Fibroblast of villous mesenchyme (primary cell): ENCODE measurements at places on chromosomes 16 and 17.

- DNase-seq: no peak
Measured at GRCh38 chr16:75092777-75093176, 23.8 kb downstream of the LDHD start.

GRCh38 chr16:89422905-89423630 is 67.3 kb downstream of the ANKRD11 start:
- peak; percentile 73 for DNase-seq

GRCh38 chr17:29037739-29038084 is 5.2 kb upstream of the PIPOX start:
- no peak for DNase-seq

DNA sequence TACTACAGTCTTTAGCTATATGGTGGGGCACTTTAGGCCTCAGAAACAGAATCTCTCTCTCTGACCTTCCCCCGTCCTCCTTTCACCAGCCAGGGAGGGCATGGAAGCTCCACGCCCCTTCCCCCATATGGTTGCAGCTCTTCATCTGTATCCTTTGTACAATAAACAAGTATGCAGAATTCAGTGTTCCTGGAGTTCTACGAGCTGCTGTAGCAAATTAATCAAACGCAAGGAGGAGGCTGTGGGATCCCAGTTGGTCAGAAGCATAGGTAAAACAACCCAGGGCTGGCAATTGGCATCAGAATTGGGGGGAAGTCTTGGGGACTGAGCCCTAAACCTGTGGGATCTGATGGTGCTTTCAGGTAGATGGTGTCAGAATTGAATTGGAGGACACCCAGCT is 163.7 kb upstream of the NLRP1 start:
- DNase-seq: no peak

DNA sequence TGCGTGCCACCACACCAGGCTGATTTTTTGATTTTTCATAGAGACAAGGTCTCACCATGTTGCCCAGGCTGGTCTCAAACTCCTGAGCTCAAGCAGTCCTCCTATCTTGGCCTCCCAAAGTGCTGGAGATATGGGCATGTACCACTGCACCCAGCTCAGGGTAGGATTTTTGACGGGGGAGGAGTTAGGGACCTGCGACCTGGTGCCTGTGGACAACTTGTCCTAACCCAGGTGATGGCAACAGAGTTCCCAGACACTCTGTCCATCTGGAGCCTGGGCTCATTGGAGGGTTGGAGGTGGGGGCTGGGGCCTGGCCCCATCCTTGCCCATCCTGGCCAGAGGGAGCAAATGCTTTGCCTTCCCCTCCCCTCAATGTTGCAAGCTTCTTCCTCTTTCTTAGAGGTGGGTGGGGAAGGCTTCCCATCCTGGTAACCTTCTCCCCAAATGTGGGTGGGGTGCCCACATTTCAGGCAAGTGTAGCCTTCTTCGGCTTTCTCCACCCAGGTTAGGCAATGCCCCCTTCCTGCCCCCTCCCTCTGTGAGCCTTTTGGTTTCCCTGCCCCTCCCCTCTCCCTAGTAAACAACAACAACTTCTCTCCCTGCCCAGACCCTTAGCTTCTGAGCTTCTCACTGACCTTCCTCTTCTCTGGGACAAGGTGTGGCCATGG is 24.9 kb downstream of the RARA start:
- DNase-seq: no peak

DNA sequence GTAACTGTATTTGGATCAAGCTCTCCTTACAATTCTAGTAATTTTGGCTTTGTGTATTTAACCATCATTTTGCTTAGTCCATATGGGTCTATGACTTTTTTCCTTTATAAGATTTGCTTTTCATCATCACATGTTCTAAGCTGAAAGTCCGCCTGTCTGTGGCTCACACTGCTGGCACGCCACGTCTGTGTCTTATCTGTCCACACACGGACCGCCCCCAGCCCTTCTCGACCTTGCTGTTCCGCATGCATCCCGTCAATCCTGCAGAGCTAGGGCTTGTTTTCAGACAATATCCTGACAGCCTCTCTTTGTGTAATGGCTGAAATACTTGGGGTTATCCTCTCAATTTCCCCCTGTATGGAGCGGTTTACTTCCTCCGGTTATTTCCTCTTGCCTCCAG is 8.4 kb upstream of the ALDH3A1 start:
- no peak for DNase-seq

GRCh38 chr17:2013994-2014317 is 11.2 kb downstream of the RTN4RL1 start:
- no peak for DNase-seq

GRCh38 chr17:48720266-48721008 is 1.9 kb downstream of the PRAC1 start:
- DNase-seq: no peak

DNA sequence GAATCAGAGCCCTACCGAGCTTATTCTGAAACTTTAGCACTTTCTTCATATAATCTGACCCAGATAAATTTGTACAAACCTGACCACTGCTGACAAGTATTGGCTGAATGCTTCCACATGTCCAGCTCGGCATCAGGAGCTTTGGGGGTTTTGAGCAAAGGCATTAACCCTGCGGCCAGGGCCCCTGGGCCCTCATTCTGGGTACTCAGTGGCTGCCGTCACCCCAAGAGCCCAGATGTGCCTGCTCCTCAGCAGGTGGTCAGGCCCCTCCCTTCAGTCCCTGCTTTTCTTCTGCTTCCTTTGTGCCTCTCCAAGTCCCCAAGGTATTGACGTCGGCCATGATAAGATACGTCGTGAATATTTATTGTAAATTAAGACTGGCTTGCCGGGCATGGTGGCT is 47.3 kb upstream of the CHMP6 start:
- no peak for DNase-seq

GRCh38 chr17:68489919-68490318 is 22.3 kb upstream of the PRKAR1A start:
- DNase-seq: no peak

GRCh38 chr17:58289869-58290268 is 9.1 kb upstream of the MPO start:
- DNase-seq: no peak

- DNase-seq: peak; percentile 65
Measured at GRCh38 chr16:56793492-56793891, 63.6 kb downstream of the NUP93 start.

- DNase-seq: no peak
Measured at GRCh38 chr16:28981517-28981916, 3.3 kb upstream of the LAT start.

DNA sequence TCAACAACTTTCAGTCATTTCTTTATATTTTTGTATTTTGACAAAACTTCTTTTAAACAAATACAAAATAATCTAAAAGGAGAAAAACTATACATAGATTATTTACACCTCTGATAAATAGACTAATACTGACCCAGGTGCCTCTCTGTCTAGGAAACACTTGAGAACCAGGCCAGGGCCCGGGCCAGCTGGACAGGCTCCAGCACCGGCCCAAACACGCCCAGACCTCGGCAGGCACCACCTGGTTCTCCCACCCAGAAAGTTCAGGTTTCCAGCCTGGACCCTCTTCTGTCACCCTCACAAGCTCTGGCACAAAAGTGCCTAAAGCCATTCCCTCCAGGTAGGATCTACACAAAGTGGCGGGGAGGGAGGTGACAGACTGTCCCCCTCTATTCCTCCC is 97.0 kb upstream of the DNAH17 start:
- no peak for DNase-seq

DNA sequence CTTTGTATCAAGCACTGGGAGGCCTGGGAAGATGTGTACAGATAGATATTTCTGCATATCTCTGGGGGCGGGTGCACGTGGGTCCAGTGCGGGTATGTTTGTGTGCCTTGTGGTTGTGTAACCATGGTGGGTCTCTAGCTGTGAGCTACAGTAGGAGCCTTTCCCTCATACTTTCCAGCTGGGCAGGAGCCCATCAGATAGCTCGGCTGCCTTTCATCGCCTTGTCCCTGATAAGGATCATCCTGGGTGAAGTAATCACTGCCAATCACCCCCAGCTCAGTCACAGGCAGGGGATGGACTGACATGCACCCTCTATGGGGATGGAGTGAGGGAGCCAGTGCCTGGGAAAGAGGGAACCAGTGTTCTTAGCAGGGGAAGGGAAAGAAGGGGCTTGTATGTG is 3.2 kb upstream of the SCRN2 start:
- DNase-seq: peak; percentile 26

DNA sequence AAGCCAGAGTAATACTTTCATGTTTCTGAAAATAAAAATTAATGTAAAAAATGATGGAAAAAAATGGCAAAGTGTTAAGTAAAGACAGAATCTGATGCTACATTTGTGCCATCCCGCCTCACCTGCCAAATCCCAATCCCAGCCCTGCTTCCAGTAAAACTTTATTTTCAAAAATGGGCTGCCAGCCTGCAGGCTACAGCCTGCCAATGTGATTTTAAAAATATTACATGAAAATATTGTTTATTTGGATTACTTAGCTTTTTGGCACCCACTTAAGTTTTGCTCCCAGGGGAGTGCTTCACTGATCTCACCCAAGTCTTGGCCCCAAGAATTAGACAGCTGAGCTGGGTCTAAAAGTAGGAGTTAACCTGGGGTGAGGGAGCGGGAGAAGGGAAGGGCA is 112.8 kb downstream of the C16orf78 start:
- no peak for DNase-seq

- DNase-seq: no peak
Measured at GRCh38 chr16:87674419-87674818, 72.1 kb downstream of the JPH3 start.

DNA sequence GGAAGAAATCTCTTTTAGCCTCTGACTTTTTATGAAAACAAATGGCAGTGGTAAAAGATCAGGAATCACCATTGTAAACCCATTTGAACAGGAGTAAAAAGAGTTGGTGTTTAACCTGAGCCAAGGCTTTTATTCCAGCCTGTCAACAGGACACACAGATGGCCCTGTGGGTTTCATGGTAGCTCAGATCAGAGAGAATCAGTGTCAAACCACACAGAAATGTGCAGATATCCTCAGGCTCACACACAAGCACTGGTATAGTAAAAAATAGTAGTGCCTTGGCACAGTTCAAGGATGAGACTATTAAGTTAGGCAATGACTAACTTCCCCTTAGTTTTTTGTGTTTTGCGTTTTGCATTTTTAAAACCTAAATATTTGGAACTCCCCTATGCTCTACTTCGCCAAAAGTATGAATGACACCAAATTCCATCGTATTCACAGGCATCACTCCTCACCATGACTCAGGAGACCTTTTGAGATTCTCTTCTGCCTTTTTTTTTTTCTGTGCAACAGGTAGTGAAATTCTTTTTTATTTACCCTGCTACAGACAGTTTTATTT is 1200.0 kb downstream of the CDH11 start:
- no peak for DNase-seq

GRCh38 chr16:21950782-21951521 is 2.2 kb upstream of the UQCRC2 start:
- DNase-seq: peak; percentile 22

DNA sequence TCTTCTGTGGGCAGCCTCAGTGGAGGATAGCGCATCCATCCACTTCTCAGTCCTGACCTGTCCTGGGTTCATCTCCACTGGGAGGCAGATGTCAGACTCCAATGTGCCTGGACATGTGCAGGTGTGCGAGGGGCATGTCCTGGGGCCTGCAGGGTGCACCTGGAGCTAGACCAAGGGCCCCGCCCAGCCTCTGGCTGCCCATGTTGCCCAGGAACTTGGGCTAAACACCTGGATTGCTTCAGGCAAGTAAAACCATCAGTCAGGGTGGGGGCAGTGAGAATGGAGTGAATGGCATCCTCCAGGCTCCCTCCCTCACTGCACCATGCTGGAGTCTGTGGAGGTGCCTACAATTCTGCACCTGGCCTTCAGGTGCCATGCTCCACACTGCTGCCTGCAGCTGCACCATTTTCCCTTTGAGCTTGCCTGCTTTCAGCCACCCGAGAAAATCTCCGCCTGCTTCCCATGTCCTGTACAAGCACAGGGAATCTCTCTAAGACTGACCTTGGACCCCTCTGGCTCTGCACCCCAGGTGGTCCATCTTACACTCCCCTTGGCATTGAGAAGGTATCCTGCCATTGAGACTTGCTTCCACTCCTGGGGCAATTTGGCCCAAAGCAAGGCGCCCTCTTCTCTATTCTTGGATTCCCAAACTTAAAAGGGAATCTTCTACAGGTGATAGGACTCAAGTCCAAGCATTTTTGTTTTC is 2.1 kb upstream of the MFSD6L start:
- no peak for DNase-seq

GRCh38 chr17:76688165-76688622 is 22.6 kb downstream of the MXRA7 start:
- no peak for DNase-seq

DNA sequence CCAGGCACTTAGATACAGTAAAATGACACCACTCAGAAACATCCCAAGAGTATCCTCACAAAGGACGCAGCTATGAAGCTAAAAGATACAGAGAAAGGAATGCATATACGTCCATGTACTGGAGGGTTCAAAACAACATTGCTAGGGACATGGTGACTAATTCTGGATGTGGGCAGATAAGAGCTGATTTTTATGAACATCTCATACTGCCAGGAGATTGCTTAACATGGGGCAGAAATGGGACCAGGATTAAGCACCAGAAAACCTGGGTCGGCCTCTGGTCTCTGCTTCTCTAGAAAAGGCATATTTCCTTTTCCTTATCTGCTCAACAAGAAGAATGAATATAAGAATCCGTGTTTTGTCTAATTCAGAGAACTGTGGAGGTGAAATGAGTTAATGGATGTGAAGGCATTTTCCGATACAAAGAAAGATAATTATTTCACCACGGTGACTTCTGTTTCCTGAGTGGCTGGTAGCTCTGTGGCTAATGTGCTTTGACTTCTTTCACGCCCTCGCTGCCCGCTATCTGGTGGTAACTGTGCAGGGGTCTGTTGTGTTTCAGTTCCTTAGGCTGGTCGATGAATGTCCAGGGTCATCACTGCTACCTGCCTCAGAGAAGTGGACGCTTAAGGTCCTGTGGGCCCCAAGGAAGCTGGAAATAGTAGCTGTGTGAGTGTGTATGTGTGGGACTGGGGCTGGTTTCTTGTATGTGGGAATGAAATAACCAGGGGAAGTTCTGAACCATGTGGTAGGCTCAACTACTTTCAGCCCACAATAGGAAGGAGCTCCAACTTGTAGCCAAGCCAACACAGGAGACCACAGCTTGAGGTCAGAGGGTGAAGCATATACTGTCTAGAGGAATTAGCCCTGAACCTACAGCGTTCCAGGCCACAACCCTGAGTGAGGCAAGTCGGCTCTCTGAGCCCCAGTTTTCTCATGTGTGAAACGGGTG is 15.8 kb upstream of the CCL5 start:
- DNase-seq: peak; percentile 77

DNA sequence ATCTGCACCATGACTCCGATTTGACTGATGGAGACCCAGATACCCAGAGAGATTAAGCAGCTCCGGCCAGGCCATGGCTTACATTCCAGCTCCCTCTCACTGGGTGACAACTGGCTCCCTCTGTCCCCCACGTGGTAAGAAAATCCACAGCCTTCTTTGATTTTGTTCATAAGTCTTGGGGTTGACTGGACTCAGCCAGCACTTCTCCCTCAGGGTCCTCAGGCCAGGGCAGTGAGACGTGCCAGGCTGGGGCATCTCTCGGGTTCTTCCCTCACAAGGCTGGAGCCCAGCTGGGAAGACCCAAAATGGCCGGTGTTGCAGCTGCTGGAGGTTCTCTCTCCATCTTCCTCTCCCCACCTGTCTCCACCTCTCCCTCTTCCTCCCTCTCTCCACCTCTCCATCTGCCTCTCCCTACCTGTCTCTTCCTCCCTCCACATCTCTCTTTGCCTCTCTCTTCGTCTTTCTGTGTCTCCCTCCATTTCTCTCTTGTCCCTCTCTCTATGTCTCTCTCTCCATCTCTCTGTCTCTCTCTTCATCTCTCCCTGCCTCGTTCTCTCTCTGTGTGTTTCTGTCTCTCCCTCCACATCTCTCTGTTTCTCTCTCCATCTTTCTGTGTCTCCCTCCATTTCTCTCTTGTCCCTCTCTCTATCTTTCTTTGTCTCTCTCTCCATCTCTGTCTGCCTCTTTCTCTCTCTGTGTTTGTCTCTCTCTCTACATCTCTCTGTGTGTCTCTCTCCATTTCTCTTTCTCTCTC is 105.3 kb downstream of the FOXL1 start:
- DNase-seq: no peak
